ENCODE measurements at places on chromosomes 11 and 22. TPM values are rescaled to one million over a fixed set of nuclear protein-coding genes. Genes with fewer than 3 reads are reported as not detected.

The OR51B5 gene
- total RNA-seq, result not detected

The MOV10L1 gene
- not detected for total RNA-seq

The MAFF gene
- total RNA-seq, result 13.1 TPM

The TRIM49C gene
- not detected for total RNA-seq

The MIAT gene
- 0.39 TPM for total RNA-seq

The NRIP3 gene
- total RNA-seq, result 1.1 TPM

The MYRF gene
- 21.2 TPM for total RNA-seq

The DDIAS gene
- total RNA-seq, result 18.9 TPM

The TRPC6 gene
- 0.89 TPM for total RNA-seq

The KRTAP5-11 gene
- not detected for total RNA-seq

The C1QTNF5 gene
- total RNA-seq, result not detected

The HORMAD2 gene
- not detected for total RNA-seq

The RIMBP3B gene
- 0.31 TPM for total RNA-seq

The NF2 gene
- 16.9 TPM for total RNA-seq

The ANKRD42 gene
- 9.5 TPM for total RNA-seq

The OLFML1 gene
- not detected for total RNA-seq

The KCNK4 gene
- 0.07 TPM for total RNA-seq

The OR52N4 gene
- not detected for total RNA-seq

The LRRC56 gene
- 0.40 TPM for total RNA-seq

The SLC29A2 gene
- total RNA-seq, result 4.7 TPM

The C11orf97 gene
- total RNA-seq, result not detected

The MIOX gene
- 0.09 TPM for total RNA-seq

The RFPL3 gene
- not detected for total RNA-seq

The GRM5 gene
- not detected for total RNA-seq

All from A549 treated with DMSO at 1 μM for 4 hours (cell line).